GM19239 (cell line): ENCODE measurements at places on chromosomes 6 and 20.

GRCh38 chr6:22598339-22598738 is 29.0 kb downstream of the HDGFL1 start:
- no peak for DNase-seq

- no peak for DNase-seq
These were observed 71.4 kb downstream of the ARID1B start for GRCh38 chr6:156848533-156848932.

GRCh38 chr6:40708049-40708448 is 120.9 kb upstream of the LRFN2 start:
- no peak for DNase-seq

- no peak for DNase-seq
These were observed 342.0 kb downstream of the TAF4 start for GRCh38 chr20:61723529-61724257.

GRCh38 chr6:130888246-130888645 is 61.0 kb downstream of the SMLR1 start:
- no peak for DNase-seq

DNA sequence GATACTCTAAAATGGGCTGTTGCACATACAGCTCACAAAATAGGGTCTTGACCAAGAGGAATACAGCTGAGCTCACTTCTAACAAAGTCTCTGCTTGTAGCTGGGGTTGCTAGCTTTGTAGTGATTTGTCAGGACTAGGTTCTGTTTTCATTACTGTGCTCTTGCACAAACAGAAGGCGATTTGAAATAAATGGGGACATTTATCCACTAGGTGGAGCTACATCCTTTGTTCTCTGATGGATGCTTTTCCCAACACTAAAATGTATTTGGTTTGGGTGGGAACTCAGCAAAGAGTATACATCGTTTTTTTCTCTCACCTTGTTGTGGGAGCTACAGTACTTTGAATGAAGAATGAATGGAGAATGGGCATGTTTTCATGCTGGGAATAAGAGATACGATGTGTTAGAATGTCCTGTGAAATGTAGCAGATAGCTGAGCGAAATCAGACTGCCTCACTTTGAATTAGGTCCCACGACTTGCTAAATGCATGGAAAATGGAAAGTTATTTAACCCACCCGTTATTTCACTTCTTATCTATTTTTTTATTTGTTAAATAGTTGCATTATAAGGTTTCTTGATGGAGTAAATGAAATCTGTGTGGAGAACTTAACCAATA is 494.7 kb upstream of the MAP3K7 start:
- peak; percentile 4 for DNase-seq

DNA sequence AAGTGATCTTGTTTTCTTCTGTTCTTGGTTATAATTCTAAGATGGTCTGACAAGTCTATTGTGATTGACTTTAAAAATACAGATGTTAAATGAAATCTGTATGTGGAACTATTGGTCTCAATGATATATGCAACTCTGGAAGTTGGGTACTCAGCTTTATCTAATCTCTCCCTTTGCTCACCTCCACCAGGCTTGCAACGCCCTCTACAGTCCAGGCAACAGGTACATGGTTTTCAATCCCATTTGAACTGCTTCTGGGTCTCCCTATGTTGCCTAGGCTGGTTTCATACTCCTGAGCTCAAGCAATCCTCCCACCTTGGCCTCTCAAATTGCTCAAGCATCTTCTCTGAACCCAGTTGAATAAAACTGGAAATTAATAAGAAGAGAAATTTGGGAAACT is 25.6 kb upstream of the HLA-DQB1 start:
- DNase-seq: no peak

DNA sequence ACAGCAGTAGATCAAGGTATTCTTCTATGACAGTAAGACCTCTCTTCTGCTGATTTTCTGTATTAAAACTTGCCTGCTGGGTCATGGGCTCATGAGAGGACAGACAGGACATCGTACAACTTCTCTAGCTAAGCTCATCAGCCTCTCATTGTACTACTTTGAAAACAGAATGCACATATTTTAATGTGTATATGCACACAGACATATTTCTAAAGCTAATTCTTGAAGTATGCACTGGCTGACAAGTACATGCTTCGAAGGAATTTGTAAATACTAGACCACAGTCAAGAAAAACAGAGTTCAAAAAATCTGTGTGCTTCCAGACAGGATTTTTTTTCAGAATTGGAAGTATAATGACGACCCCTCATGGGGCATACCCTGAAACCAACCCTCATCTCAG is 81.7 kb upstream of the CD83 start:
- DNase-seq: no peak

DNA sequence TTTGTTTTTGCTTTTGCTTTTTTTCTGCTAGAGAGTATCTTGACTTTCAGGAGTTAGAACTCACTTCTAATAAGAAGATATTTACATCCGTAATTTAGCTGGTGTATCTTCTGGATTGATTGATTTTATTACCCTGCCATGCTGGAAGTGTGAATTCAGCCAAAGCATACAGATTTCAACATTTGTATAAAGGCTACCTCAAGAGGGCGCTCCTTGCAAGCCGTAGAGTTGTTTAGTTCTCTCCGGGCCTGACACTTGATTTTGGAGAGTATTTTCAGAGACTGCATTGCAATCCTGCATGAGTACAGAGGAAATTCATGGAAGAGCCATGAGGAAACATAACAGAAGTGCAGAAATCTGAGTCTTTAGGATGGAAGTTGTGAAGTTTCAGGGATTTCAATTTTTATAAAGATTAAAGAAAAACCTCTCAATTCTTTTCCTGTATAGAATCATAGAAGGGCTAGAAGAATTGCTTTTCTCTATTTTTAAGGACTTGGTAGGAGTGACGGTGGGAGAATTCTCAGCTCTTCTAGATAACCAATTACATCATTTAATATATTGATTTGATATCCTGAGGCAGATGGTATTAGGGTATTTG is 66.7 kb upstream of the TIAM2 start:
- DNase-seq: peak; percentile 60

DNA sequence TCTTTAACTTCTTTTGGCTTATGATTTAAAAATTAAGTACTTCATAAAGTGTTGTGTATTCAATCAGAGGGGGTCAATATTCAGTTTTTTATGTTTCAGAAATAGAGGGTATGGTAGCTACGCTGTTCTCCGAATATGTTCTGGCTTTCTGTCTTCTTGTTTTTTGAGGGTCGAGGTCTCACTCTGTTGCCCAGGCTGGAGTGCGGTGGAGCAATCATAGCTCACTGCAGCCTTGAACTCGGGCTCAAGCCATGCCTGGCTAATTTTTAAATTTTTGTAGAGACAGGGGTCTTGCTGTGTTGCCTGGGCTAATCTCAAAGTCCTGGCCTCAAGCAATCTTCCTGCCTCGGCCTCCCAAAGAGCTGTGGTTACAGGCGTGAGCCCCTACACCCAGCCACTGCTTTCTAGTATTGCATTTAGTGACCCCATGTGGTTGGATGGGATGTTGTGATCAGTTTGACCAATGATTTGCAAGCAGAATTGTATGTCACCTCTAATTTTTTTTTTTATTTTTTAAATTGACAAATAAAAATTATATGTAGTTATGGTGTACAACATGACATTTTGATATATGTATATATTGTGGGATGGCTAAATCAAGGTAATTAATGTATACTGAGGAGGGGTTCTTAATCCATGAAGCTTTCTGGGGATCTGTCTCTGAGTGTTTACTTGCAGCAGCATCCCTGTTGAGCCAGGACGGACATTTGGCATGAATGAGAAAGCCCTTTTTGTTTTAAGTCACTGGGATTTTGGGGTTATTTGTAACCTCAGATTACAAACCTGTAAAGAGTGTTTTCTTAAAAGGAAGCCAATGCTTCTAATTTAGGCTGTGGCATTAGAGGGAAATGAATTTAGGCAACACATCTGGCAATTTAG is 38.5 kb upstream of the DEK start:
- DNase-seq: no peak

GRCh38 chr6:122673343-122673961 is 63.2 kb downstream of the PKIB start:
- no peak for DNase-seq

- DNase-seq: no peak
These were observed 36.7 kb downstream of the MAN1A1 start for GRCh38 chr6:119312875-119313338.

DNA sequence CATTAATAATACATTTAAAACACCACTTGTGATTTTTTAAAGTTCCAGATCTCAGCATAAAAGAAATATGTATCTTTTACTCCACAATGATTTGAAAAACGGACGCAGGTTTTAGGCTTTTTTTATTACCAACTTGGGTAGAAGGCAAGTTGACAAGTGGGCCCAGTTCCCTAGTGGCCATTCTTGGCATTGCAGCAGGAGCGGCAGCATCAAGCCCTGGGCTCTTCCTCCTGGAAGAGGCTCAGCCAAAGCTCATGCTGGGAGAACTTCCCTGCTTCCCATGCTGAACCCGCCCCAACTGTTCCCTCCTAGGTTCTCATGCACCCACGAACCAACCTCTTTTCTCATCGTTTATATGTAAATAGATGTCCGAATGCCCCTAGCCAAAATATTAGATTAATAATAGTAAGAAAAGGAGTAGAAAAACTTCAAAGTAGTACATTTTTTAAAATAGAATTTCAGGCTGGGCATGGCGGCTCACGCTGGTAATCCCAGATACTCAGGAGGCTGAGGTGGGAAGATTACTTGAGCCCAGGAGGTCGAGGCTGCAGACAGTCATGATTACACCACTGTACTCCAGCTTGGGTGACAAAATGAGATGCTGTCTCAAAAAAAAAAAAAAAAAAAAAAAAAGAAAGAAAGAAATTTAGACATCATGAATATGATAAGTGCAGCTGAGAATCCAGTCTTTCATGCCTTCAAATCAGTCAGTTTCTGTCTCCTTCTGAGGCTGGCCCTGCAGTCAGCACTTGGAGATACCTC is 18.2 kb upstream of the MYB start:
- no peak for DNase-seq

DNA sequence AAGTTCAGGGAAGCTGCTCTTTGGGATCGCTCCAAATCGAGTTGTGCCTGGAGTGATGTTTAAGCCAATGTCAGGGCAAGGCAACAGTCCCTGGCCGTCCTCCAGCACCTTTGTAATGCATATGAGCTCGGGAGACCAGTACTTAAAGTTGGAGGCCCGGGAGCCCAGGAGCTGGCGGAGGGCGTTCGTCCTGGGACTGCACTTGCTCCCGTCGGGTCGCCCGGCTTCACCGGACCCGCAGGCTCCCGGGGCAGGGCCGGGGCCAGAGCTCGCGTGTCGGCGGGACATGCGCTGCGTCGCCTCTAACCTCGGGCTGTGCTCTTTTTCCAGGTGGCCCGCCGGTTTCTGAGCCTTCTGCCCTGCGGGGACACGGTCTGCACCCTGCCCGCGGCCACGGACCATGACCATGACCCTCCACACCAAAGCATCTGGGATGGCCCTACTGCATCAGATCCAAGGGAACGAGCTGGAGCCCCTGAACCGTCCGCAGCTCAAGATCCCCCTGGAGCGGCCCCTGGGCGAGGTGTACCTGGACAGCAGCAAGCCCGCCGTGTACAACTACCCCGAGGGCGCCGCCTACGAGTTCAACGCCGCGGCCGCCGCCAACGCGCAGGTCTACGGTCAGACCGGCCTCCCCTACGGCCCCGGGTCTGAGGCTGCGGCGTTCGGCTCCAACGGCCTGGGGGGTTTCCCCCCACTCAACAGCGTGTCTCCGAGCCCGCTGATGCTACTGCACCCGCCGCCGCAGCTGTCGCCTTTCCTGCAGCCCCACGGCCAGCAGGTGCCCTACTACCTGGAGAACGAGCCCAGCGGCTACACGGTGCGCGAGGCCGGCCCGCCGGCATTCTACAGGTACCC is at the start of gene ESR1:
ESR1 (plus strand) TSS at position 170 of the 858 bp plus-strand sequence; CDS start at position 401, 231 bp downstream.
- DNase-seq: no peak

DNA sequence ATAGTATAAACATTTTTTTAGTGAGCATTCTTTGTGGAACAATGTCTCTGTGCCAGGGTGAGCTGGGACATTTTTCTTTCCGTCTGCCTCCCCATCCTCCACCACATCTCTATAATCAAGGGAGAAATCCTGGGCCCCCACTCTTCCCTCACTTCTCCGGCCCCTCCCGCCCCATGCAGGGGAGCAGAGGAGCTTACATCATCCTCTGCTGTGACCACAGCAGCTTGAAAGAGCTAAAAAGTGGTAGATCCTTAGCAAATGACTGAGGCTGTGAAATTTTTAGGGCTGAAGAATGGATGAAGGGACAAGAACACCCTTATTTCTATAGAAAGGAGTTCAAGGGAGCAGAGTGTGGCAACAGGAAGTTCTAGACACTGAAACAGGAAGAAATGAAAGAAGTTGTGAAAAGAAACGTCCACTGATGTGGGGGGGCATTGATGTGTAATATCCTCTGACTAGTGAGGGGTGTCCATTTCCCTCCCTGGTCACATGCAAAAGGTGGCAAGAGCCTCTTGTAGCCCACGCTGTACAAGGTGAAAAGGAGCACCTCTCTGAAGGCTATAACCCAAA is 380.3 kb upstream of the JARID2 start:
- no peak for DNase-seq

DNA sequence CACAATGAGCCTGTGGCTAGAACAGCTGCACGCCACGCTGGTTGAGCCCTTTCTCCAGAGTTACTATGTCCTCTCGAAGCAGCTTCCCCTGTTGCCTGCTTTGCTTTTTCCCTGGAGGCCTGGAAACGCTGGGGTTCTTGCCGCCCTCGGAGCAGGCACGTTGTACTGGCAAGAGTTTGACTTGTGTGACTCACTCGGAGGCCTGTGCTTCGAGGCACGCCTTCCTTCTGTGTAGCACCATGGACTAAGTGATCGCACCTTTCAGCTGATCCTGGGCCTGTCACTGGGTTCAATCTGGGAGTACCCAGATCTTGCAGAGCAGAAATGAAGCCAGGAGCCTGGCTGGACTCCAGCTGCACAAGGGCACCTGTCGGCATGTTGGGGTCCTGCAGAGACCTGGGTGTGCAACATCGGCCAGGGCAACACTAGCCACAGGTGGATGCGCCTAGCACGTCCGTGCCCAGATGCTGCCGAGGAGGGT is 5.2 kb downstream of the INSM1 start:
- DNase-seq: no peak

DNA sequence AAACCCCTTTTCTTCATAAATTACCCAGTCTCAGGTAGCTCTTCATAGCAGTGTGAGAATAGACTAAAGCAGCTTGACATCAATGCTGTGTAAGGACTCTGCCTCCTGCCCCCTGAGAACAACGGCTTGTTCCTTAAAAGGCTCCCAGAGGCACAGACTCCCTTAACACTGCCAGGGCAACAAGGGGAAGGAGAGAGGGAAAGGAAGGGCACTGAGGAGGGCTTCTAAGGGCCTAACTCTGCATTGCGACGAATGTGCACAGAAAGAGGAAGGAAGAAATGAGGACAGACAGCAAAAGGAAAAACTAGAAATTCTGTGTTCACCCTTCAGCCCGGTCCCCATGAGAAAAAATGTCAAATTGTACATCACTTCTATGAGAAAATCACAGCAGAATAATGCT is 74.0 kb downstream of the AGPAT4 start:
- DNase-seq: no peak

GRCh38 chr20:25676164-25676809 is 20.4 kb downstream of the ZNF337 start:
- no peak for DNase-seq

DNA sequence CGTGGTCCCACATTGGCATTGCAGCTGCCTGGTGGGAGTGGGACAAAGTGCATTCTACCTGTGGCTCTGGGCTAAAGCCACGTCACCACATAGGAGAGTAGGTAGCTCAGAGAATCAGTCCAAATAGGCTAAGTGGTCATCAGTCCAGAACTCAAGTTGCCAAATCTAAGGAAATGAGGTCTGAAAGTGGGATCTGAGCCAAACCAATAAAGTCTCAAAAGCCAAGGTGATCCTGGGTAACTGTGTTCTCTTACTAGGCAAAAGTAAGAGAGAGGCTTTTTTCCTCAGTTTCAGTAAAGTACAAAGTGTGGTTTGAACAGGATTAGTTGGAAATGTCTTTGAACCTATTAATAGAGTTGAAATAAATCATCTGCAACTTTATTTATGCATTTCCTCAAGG is 68.6 kb upstream of the CNKSR3 start:
- no peak for DNase-seq
